ENCODE measurements at places on chromosomes 7 and 10.
A peak's percentile ranks its signal among the peaks of the same experiment; 100 is the strongest.

- DNase-seq: no peak
Observed at GRCh38 chr10:11113156-11113555, 95.5 kb downstream of the CELF2 start.

DNA sequence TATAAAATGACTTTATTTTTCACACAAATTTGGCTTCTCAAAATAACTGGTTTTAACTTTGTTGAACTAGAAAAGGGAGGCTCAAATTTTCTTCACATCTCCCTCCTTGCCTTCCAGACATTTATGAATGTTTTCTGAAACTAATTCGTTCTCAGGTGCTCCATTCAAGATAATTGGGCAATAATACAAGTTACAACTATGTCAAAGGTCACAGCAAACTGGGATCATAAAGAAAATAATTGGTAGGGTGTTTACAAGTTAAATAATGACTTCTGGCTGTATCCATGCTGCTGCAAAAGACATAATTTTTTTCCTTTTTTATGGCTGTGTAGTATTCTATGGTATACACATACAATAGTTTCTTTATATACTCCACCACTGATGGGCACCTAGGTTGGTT lies 75.3 kb downstream of the MINPP1 start:
- DNase-seq: no peak

DNA sequence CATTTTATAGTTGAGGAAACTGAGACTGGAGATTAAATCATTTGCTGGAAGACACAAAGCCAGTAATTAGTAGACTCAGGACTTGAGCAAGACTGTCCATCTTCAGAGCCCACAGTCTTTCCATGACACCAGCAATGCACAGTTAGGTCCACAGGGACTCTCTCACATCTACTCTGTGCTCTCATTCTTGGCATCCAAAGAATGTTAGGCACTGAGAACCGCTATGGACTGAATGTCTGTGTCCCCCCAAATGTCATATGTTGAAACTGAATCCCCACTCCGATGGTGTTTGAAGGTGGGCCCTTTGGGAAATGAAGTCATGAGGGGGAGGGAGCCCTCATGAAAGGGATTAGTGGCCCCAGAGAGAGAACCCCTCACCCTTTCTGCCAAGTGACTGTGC lies 100.6 kb downstream of the LANCL2 start:
- no peak for DNase-seq

- DNase-seq: no peak
Observed at GRCh38 chr7:1421946-1422345, 37.3 kb downstream of the MICALL2 start.

DNA sequence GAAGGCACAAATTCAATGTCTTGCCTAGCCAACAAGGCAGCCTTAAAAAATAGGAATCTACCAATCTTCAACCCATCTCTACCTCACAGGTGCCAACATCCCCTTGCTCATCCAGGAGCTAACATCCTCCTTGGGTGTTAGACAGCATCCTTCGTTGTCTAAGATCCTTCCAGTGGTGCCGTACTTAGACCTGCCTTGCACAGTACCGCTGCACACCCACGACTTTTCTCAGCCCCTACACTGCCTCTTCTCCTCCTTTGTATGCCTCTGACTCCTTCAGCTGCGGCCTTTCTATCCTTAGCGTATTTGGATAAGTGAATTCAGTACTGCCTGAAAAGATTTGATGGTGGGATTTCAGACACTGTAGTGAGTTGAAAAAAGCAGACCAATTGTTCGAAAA lies 15.9 kb upstream of the PRTFDC1 start:
- DNase-seq: no peak

DNA sequence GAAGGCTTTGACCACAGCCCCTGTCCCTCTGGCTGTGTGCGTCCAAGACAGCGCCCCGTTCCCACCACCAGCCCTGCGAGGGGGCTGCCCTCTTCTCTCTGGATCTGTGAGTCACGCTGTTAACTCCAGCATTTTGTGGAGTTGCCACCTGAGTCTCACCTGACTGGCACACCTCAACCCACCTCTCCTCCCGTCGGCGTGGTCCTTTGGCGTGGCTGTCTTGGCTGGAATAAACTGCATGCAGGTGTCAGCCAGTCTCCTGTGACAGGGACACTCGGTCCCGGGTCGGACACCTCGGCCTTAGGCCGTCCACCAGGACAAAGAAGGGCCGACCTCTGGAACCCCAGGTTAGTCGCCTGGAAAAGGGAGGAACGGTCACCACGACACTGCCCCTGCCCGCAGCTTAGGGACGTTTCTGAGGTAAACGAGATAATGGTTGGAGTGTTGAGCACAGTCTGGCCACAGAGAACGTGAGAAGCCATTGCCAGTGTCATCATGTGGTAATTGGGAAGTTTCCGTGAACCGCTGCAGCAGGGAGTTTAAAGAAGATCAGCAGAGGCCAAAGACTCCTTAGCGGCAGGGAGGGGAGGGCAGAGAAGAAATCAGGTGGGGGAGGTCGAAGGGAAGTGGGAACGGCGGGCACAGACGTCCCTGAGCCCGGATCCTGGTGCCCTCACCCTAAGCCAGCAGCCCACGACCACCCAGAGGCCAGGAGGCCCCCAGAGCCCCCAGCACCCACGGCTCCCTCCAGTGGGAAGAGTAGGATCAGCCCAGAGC lies 73.6 kb upstream of the FAM20C start:
- DNase-seq: no peak

DNA sequence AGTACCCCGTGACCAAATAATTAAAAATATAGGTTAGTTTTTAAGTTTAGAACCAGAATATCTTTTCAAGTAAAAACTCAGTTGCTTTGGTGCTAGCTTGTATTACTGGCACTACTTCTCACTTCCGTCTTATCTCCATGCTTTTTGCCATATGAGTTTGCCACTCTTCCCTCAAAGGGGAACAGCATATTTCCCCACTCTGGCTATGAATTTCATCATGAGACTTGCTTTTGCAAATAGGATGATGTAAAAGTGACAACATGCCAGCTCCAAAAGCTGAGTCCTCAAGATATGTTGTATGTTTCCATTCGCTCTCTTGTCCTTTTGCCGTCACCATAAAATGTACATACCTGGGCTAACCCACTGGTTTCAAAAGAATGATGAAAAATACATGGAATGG lies 178.1 kb upstream of the SEMA3A start:
- DNase-seq: no peak

DNA sequence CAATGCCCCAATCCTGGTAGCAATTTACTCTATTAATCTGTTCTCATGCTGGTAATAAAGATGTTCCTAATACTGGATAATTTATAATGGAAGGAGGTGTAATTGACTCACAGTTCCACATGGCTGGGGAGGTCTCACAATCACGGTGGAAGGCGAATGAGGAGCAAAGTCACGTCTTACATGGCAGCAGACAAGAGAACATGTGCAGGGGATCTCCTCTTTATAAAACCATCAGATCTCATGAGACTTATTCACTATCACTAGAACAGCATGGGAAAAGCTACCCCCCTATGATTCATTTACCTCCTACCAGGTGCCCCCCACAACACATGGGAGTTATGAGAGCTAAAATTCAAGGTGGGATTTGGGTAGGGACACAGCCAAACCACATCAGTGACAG lies 872.2 kb downstream of the ANKRD7 start:
- DNase-seq: no peak

- no peak for DNase-seq
Observed at GRCh38 chr7:140160308-140160707, 16.5 kb downstream of the KDM7A start.

- DNase-seq: no peak
Observed at GRCh38 chr10:24449321-24449740, 240.4 kb downstream of the KIAA1217 start.

DNA sequence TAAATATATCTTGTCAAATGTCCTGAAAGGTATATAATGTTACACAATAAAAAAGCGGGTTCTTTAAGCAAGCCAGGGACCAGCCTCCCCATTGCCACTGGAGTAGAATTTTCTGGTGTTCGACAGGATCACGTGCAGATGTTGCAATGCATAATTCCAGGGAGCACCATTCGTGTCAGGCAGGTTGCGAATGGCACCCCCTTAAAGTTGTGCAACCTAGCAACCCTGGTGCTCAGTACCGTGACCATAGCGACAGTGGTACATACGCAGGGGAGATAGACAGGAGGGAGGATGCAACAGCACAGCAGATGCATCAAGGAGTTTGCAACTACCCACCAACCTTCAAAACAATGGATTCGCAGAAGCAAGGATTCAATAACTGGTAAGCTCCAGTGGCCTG lies 6.6 kb upstream of the BMPR1A start:
- no peak for DNase-seq

GRCh38 chr10:78359640-78360091 lies 326.0 kb downstream of the RPS24 start:
- DNase-seq: no peak

DNA sequence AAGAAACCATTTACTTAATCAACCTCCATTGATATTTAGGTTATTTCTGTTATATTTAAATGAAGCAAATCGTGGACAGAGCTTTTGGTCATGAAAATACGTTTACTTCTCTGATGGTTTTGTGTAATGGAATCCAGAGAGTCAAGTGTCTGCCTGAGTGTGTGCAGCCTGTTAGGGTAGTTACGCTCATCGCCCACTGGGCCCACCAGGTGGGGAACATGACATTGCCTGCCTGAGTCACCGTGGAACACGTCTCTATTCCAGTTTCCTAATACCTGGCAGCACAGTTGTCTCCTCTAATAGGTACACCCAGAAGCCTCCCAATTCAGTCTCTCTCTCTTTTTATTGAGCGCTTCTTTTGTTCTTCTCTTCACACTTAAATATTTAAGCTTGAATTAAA lies 91.0 kb downstream of the ADCY1 start:
- DNase-seq: no peak

- no peak for DNase-seq
Observed at GRCh38 chr7:157271991-157272324, 64.8 kb upstream of the DNAJB6 start.

DNA sequence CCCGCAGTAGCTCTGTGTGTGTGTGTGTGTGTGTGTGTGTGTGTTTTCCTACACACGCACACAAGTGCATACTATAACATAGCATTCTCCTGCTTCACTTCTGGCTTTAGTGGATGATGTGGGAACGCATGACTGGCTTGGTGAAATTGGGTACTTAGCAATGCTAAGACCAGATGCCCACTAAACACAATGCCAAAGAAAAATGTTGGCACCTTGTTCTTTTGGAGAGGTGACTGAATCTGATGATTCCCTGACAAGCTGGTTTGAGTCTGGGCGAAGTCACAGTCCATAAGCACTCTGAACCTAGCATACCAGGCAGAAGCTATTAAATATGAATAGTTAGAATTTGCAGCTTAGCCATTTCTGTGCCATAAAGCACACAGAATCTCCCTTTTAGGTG lies 68.0 kb upstream of the CDCA7L start:
- peak; percentile 88 for DNase-seq

DNA sequence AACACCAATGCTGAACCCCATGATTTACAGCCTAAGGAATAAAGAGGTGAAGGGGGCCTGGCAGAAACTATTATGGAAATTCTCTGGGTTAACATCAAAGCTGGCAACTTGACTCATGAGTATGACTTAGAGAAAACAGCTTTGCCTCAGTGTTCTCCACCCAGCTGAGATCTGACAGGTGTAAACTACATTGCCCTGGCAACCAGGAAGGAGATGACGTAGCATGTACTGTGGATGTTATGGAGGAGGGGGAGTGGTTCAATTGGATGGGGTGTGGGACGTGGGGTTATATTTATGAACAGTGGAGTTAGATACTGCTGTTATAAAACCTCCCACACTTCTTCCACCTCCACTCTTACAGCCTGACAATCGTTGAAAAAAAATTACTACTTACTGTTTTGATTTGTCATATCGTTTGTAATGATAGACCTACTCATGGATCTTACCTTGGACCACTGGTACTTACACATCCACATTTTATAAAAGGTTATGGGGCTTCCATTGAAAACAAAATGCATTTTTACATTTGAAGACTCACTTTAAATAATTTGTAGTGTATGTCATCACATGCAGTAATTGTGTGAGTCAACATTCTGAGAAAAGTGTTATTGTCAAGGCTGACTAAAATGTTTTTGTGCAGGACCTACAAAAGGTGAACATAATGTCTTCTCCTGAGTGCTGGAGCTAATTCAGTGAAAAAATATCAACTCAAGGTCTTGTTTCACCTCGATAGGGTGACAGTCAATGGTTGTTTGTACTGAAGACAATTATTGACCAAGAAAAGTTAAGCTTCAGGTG lies 6.4 kb downstream of the OR2F1 start:
- no peak for DNase-seq

DNA sequence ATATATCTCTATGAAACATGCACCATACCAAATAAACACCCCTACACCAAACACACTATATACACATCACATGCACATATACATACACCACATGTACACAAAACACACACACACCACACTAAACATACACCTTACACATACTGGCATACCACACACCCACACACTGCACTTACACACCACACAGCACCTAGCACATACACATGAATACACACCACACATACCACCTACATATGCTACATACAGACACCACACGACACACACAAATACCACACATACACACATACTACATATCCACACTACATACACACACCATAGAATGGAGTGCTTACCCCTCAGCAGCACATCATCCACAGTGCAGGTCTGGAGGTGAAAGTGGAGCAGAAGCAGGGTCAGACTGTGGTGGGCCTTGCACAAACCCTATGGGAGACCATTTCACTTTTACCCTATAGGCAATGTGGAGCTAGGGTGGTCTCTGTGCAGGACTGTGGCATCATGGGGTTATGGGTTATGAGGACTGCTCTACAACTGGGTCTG lies 64.6 kb downstream of the WDFY4 start:
- DNase-seq: no peak

DNA sequence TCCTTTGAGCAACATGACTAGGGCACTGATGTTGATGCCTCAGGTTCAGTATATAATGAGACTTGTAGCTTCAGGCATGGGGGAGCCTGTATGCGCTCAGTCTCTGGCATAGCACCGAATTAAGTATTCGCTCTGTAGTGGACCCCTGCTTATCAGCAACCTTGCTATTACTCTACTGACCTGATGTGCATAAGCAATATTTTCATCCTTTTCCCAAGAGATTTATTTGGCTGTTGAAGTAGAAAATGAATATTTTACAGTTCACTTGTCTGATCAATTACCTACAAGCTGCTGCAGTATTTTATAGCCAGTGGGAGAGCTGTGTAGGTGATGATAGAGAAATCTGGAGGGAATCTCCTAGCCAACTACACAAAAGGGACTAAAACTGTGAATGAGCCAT lies 781.6 kb upstream of the PHF14 start:
- peak; percentile 2 for DNase-seq

DNA sequence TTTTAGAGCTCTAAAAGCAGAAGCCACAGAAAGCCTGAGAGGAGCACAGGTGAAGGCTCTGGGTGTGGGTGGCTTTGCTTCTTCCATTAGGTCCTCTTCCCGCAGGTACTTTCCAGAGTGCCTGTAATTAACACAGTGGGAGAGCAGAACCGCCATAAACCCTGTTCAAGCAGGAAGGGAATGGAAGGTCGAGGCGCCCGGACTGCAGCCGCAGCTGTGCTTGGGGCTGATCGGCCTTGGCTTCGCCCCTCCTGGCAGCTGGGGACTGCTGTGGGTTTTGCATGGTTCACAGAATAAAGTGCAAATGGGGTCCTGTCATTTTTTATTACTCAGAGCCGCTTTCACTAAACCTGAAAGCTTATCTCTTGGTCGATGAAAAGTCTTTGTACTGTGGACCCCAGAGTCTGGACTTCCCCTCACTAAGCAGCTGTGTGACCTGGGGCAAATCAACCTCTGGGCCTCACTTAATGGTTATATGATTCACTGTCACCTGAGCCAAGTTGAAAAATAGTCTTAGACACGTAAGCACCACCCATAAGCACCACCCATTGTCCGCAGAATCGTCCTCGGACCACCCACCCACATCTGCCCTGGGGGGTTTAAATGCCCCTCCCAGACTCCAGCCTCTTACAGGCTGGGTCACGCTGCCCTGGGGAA lies 100.9 kb downstream of the XRCC2 start:
- no peak for DNase-seq

- DNase-seq: no peak
Observed at GRCh38 chr7:69708857-69709256, 110.6 kb downstream of the AUTS2 start.

Measured in brain (organoid and tissue), 16 donors.